Pulmonary artery endothelial cell (primary cell): ENCODE measurements at places on chromosomes 1 and 21.

- no peak for DNase-seq
Measured at GRCh38 chr21:32726839-32727686, 750 bp downstream of the SYNJ1 start.

- DNase-seq = no peak
Measured at GRCh38 chr1:6950001-6950765, 164.9 kb downstream of the CAMTA1 start.

GRCh38 chr1:248914796-248915381 lies 8.9 kb downstream of the PGBD2 start:
- no peak for DNase-seq

GRCh38 chr1:53766831-53767405 lies 28.0 kb upstream of the GLIS1 start:
- DNase-seq = peak; percentile 7

DNA sequence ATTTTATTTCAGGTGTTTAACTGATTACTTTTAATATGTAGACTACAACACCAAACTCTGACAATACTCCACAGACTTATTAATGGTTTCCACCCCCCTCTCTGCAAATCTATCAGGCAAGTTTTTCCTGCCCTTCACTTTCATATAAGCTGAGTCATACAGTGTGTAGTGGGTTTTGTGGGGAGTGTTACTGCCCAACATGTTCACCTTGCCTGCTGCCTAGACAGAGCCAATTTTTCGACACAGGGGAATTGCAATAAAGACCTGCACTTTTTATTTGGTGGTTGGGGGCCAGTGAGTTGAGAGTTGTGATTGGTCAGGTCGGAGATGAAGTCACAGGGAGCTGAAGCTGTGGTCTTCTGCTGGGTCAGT lies 119.7 kb downstream of the PPIAL4G start:
- DNase-seq = no peak

- no peak for DNase-seq
Measured at GRCh38 chr1:3500265-3500835, 45.9 kb downstream of the ARHGEF16 start.

DNA sequence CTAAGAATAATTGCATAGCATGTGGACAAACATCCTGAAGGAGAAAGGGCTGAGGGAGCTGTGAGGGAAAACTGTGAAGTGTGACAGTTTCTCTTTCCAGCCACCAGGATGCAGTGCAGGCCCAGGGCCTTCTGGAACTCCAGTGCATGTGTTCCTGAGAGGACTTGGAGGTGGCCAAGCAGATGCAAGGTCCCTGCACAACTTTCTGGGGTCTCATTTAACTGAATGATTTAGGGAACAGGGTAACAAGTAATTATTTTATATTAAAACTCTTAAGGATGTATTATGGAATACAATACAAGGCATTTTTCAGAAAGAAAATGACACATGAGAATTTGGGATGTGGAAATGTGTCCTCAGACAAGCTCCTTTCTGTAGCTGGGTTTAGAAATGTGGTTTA lies 61.2 kb upstream of the MCOLN3 start:
- peak; percentile 36 for DNase-seq

DNA sequence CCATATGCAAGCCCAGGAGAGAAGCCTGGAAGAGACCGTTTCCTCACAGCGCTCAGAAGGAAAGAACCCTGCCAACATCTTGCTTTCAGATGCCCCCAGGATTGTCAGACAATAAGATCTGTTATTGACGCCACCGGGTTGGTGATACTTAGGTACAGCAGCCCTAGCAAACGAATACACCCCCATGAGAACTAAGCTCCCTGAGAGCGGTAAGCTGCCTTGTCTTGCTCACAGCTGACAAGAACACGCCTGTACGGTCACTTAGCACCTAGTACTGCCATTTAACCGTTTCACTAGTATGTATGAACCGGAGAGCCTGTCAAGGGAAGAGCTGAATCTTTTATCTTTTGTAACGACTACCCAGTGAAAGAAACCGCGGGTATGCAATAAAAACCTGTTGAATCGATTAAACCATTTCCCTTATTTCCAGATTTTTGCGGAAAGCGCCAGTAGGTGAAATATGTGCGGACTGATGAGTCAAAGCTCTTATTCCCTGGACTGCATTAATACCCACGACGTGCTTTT lies 619 bp upstream of the ZBTB8B start:
- DNase-seq = no peak

- DNase-seq = no peak
Measured at GRCh38 chr1:34711485-34711884, 43.4 kb upstream of the GJB5 start.

- DNase-seq = no peak
Measured at GRCh38 chr1:99527078-99527477, 118.8 kb upstream of the PALMD start.

DNA sequence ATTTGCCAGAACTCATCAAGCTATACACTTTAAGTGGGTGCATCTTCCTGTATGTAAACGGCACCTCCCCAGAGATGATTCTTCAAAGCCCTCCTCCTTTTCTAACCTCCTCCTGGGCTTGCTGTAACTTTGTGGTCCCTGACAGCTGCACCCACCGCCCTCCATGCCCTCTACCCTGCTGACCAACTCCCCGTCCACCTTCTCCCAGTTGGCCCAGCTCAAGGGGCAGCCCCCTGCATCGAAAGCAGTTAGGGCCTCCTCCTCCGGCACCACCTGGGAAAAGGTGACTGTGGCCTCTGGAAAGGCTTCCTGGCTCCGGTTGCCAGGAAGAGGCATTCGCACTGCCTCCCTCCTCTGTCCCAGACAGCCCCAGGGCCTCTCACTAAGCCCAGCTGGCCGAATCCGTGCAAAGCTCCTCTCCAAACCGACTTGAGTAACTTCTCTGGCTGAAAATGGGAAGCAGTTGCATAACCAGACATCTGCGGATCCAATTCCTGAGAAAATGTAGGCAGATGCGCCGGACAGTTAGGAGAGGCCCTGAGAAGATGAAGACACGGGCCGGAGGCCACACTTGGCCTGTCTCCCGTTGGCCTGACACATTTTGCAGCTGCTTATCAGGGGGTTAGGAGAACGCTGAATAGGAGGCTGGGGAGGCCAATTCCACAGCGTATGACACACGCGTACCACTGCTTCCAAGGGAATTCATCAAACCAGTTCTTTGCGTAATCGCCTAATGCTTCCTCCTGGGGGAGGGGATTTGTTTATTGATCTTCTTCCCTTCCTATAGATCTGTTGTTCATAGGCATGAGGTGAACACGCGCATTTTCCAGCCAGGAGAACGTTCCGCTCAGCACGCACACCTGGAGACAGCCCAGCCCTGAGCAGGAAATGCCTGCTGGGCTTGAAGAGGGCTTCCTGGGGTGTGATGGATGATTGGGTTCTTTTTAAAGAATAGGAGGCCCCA lies 48.7 kb upstream of the COL6A2 start:
- no peak for DNase-seq

DNA sequence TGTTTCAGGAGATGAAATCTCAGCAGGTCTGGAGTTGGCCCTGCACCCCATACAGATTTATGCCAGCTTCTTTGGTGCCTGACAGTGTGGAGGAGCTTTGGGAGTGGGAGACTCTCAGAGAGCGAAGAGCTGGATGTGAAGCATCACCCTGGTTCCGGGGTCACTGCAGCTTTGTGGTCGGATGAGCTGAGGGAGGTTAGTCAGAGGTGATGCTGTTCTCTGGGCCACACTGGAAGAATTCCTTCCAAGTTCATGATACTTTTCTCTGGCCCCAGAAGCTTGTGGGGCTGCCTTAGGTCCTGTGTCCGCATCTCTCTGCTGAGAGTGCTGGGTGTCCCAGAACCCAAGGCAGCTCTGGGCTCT lies 467.8 kb downstream of the CAMTA1 start:
- no peak for DNase-seq

DNA sequence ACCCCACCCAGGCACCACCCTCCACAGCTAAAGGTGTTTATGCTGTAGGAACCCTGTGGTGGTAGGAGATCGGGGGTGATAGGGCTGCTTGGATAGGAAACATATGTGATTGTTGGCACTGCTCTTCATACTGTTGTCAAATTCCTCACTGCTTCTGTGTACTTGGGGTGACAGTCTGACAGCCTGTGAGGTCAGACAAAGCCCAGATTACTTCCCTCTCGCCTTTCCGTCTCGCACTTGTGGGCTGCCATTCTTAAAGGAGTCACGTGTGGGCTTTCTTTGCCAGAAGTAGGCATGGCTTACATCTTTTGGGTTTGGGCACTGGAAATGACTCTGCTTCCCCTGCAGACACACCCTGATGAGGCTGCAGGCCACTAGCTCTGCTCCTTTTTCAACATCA lies 363.8 kb downstream of the DISC1 start:
- peak; percentile 91 for DNase-seq

GRCh38 chr1:235838021-235838420 lies 28.7 kb downstream of the LYST start:
- no peak for DNase-seq

GRCh38 chr1:34165422-34165921 lies 442 bp upstream of the CSMD2 start:
- DNase-seq = no peak

DNA sequence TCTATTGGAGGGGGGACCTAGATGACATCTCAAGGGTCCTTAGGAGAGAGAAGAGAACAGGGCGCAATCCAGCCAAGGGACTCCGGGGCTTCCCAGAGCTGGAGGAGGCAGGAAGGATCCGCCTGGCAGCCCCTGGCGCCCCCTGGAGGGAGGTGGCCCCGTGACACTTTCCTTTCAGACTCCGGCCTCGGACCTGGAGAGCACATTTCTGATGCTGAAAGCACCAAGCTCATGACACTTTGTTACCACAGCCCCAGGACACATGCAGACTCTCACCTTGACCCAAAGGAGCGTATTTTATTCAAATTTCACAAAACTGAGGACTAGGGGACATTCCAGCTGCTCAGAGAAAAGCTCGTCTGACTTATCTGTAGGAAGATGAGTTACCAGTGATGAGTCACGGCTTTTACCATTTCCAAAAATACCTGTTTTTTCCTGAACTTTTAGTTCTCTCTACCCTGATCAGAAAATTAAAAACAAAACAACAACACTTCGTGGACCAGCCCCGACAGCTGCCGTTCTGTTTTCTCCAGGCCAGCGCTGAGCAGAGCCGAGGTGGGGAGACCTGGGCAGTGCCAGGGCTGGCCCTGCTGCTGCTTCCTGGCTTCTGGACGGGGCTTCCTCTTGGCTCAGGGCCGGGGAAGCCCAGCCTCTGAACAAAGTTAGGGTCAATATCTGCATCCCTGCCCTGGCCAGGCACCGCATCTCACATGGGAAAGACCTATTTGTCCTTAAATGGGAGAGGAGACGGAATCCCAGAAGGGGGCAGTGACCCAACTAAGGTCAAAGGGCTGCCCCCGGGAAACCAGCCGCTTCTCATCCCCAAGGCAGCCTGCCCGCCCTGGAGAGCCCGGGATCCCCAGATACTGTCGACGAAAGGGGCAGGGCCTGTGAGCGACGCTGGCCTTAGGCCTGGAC lies 21.6 kb upstream of the POFUT2 start:
- DNase-seq = no peak

GRCh38 chr1:96688767-96689166 lies 32.8 kb upstream of the PTBP2 start:
- DNase-seq = no peak

GRCh38 chr1:180953291-180954004 lies 40.8 kb downstream of the KIAA1614 start:
- DNase-seq = no peak

DNA sequence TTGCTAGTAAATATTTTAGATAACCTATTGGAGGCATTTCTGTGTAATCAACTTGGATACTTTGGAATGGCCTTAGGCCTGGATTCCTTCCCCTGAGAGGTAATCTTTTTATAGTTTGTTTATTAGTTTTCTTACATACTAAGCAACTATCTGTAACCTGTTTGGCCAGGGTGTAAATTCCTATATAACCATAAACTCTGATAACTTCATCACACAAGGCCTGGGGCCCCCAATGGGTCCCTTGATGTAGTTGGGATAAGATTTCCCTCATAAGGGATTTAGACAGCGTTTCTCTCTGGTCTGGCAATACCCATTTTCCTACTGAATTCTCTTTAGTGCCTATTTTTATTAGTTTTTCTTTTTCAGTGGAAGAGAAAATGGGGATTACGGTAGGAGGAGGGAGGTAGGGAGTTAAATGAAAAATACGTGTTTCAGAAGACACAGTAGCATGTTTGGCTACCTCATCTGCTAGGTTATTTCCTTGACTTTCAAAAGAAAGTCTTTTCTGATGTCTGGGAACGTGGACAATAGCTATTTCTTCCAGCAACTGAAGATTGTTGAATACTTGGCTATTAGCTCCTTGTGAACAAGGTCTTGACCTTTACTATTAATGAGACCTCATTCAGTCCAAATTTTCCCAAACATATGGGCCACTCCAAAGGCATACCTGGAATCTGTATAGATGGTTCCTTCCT lies 7.4 kb upstream of the AADACL3 start:
- no peak for DNase-seq

GRCh38 chr1:160996178-160996577 lies 24.8 kb downstream of the F11R start:
- peak; percentile 68 for DNase-seq

GRCh38 chr21:42566524-42567213 lies 53.0 kb downstream of the SLC37A1 start:
- no peak for DNase-seq

DNA sequence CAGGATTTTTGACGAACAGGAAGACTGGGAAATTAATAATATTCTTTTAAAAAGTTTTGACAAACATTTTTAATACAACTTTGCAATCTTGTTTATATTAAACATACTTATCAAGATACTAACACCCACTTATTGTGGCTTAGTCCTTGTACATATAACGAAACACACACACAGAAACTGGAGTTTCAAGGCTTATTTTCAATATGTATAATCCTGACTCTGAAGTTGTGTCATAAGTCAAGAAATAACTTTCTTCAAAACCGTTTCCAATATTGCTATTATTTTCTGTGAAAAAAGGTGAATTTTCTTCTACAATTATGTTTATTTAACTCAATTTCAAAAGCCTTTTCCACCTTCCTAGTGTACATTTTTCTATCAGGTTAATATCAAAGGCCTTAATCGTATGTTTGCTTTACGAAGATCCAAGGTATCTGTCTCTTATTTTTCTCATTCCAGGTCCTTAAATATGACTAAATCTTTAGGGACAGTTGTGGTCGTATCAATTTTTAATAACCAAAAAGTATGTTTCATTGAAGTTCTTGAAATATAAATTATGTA lies 1.8 kb downstream of the CDKN2C start:
- no peak for DNase-seq

DNA sequence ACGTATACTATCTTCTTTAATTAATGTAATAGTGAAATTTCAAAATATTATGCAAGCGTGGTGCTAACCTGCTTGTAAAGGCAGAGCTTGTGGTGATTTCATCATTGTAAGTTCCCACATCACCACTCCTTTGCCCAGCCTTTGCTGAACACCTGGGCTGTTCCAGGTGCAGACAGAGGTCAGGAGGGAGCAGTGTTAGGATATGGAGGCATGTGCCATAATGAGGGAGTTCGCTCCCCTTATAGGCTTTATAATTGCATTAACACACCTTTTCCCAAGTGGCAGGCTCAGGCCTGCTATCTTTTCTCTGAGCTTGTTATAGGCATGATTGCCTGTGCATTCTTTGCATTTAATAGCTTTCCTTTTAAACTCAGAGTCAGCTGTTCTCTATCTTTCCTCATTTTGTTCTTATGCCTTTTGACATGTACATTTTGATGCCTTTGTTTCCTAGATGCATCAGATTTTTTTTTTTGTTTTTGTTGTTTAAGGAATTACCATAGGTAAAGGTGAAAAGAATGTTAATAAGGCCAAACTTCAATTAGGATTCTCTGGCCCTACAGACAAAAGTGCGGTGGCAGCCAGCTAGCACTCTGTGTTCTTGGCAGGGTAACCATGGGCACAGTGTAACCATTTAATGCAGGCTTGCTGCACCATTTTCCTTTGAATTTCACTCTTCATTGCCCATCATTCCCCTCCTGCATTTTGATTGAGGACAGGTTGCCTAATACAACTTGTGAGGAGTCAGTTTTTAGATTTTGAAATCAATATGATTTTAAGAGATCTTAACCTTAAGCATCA lies 12.6 kb downstream of the NPL start:
- no peak for DNase-seq

GRCh38 chr1:234631721-234632125 lies 21.7 kb upstream of the IRF2BP2 start:
- peak; percentile 98 for DNase-seq
